Eye (tissue), 1 donor: ENCODE measurements at places on chromosomes 7 and 10.

- DNase-seq: no peak
These were observed 450.7 kb downstream of the PARD3 start for GRCh38 chr10:34364253-34365037.

- DNase-seq: no peak
These were observed 40.8 kb downstream of the COPG2 start for GRCh38 chr7:130627775-130628174.

GRCh38 chr7:143385891-143386781 is 5.0 kb downstream of the ZYX start:
- DNase-seq: no peak

GRCh38 chr10:79492839-79493238 is 19.5 kb upstream of the EIF5AL1 start:
- DNase-seq: no peak

DNA sequence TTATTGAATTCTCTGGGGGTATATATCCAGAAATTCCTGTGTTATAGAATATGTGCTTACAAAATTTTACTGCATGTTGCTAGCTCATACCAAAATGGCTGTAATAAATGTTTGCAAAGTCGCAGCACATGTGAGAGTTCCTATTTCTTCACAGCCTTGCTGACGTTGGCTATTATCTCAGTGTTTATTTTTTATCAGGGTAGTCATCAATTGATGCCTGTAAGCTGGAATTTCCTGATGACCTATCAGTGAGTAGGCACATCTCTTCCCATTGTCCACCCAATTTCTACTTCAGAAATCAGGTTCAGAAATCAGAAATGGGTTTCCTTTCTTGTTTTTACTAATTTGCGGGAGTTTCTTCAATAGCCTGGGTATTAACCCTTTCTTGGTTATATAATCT is 268.1 kb upstream of the FZD8 start:
- DNase-seq: no peak

GRCh38 chr7:139125657-139126056 is 16.1 kb upstream of the ZC3HAV1 start:
- DNase-seq: no peak

- no peak for DNase-seq
These were observed 21.3 kb downstream of the DDC start for GRCh38 chr7:50543776-50544442.

DNA sequence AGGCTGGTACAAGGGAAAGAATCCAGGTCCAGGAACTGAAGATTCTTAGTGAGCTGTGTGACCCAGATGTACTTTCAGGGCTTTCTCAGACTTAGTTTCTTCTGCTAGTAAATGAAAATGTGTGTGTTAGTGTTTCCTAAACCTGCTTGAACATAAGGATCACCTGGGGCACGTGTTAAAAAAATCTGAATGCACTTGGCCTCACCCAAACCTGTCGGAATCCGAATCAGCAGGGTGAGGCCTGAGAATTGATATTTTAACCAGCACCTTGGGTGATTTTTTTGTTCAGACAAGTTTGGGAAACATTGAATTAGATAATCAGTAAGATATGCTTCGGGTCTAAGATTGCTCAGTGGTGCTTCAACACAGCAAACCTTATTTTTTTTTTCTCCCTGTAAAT is 59.7 kb downstream of the ZNF365 start:
- DNase-seq: no peak

DNA sequence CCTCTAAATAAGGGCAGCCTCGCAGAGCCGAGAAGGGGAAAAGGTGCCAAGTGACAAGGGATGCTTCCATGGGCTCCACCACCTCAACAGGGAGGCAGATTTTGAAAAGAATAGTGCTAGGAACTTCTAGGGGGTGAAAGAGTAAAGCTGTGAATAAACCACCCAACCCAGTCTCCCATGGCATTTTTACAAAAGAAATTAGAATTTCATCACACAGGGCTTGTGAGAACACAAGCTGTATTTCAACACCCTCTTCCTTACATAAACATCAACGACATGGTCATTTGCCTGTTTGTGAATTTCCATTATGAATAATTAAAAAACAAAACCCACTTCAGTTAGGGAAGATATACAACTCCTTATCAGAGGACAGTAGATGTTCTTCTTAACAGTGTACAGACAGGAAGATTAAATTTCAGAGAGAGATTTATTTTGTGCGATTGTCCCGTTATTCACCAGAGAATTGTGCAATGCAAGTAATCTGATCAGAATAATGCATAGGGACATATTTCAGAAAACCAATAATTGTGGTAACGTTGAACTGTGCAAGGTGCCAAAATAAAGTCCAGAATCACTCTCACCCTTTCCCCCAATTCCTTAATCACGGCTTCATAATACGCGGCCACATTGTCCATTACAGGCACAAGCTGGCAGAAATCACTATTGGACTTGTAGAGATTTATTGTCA is 207.8 kb upstream of the MGMT start:
- no peak for DNase-seq

DNA sequence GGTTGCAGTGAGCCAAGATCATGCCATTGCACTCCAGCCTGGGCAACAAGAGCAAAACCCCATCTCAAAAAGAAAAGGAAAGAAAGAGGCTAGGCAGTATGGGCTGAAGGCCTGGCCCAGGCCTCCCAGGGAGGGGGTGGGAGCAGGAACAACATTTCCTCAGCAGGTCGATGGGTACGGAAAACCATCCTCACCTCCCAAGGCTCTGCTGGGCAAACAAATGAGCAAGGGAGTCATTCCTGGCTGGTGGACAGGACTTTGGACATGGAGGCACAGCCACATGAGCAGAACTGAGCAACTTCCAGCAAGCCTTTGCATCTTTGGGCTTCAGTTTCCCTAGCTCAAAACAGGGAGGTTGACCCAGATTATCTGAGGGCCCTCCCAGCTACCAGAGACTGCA is 13.0 kb downstream of the OGDHL start:
- no peak for DNase-seq

- DNase-seq: no peak
These were observed 71.7 kb upstream of the AUTS2 start for GRCh38 chr7:69526570-69526969.

GRCh38 chr10:1543596-1543995 is 193.7 kb downstream of the ADARB2 start:
- DNase-seq: no peak

- DNase-seq: peak; percentile 37
These were observed 46.8 kb downstream of the KCNH2 start for GRCh38 chr7:150931199-150931869.

DNA sequence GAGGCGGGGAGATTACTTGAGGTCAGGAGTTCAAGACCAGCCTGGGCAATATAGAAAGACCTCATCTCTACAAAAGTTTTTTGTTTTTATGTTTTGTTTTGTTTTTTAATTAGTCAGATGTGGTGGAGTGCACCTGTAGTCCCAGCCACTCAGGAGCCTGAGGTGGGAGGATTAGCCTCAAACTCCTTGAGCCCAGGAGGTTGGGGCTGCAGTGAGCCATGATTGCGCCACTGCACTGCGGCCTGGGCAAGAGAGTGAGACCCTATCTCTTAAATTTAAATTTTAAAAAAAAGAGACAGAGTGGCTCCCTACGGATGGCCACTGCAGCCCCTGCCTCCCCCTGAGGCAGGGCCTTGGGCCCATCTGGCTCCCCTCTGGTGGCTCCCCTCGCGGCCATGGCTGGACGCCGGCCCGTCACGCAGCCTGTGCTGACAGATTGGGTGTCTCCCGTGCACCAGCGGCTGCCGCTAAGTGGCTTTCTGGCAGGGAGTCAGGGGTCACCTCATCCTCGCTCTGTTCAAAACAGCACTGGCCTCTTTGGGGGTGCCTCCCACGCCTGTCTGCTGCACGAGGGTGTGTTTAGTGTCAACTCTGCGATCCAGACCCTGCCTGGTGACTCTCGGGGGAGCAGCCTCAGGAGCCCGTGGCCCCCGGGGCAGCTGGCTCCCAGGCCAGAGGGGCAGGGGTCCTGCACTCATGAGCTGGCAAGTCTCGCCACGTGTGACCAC is 44.4 kb upstream of the ELN start:
- no peak for DNase-seq
